ENCODE measurements at places on chromosomes 6 and 20.
A peak's percentile ranks its signal among the peaks of the same experiment; 100 is the strongest.

GRCh38 chr6:139355777-139356445, 18.5 kb downstream of the CITED2 start:
- DNase-seq, result no peak

DNA sequence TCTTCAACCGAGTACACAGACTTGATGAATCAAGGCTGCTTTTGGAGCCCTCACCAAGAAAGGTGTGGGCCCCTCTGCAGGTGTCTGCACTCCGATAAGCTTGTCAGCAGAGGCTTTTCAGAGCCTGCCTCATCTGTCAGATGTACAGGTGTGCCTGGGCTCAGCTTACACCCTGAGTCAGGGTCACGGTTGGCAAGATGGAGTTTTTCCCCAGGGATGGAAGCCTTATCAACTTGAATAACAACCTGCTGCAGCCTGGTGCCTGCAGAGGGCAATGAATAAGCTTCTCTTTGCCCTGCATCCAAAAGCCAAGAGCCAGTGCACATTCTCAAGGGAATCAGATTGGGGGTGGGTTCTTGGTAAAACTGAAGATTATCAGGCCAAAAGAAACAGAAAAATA, 427.1 kb downstream of the CD83 start:
- DNase-seq, result peak; percentile 25

GRCh38 chr6:1310628-1311399, 1.1 kb upstream of the FOXQ1 start:
- peak; percentile 87 for DNase-seq

GRCh38 chr6:77143659-77144447, 319.4 kb downstream of the HTR1B start:
- no peak for DNase-seq

- DNase-seq, result no peak
Measured at GRCh38 chr6:139361211-139361610, 13.2 kb downstream of the CITED2 start.

GRCh38 chr6:16414205-16414604, 175.8 kb downstream of the GMPR start:
- DNase-seq, result no peak

- DNase-seq, result no peak
Measured at GRCh38 chr6:163772701-163773100, 358.2 kb downstream of the QKI start.

GRCh38 chr6:26342106-26343004, 22.6 kb upstream of the BTN3A2 start:
- DNase-seq, result no peak

GRCh38 chr6:138529478-138529877, 30.2 kb upstream of the NHSL1 start:
- no peak for DNase-seq

GRCh38 chr6:111129013-111129412, 41.7 kb downstream of the SLC16A10 start:
- peak; percentile 65 for DNase-seq

- DNase-seq, result no peak
Measured at GRCh38 chr6:114764866-114765265, 422.0 kb upstream of the HS3ST5 start.

- DNase-seq, result peak; percentile 84
Measured at GRCh38 chr20:63536997-63537524, at the start of gene PTK6. Gene PTK6 (minus strand): TSS chr20:63537376. CDS start chr20:63537314, 62 bp downstream.

GRCh38 chr20:53292347-53292746, 301.3 kb downstream of the ZNF217 start:
- DNase-seq, result no peak

- peak; percentile 57 for DNase-seq
Measured at GRCh38 chr20:58179432-58180099, 48.9 kb downstream of the ANKRD60 start.

DNA sequence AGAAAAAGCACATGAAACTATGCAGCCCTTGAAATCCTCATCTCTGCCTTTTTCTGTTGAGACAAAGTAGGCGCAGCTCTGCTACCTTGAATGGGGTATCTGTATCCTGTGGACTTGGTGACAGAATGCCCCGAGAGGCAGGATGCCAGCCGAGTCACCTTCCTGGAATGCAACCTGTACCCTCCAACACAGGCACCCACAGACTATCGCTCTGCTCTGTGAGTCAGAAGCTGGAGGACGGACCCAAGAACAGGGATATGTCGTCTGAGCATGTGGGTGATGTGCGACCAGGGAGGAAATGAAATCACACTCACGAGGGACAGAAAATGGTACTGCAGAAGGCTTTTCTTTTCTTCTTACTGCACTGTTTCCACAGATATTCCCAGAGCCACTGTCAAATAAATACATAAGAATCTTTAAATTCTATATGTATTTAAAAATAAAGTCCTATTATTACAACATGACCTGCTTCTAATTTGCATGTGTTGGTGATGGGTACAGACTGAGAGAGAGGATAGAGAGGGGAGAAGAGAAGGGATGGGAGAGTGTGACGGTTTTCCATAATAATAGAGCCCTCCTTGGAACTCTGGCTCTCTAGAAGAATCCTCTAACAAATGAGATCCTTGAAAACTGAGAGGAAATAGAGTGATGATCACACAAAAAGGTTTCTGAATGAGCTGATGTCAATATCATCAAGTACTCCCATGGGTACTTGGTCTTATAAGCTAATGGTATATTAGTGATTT, 308.1 kb downstream of the FOXC1 start:
- no peak for DNase-seq

DNA sequence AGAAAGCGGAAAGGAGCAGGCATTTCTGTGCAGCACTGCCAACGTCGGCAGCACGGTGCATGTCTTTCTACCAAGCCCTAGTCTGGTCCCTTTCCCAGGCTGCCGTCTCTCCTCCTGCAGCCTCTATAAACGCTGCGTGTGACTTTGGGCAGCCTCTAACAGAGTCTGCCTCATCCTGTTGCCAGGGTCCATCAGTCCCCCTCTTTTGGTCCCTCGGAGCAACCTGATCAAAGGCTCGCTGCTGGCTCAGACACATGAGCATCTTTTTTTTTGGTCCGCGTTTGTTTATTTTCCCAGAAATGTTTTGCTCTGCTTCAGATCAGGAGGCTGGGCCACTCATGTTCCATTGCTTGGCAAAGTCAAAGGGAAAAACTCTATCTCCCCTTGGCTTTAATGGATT, 166.8 kb upstream of the CST7 start:
- no peak for DNase-seq

DNA sequence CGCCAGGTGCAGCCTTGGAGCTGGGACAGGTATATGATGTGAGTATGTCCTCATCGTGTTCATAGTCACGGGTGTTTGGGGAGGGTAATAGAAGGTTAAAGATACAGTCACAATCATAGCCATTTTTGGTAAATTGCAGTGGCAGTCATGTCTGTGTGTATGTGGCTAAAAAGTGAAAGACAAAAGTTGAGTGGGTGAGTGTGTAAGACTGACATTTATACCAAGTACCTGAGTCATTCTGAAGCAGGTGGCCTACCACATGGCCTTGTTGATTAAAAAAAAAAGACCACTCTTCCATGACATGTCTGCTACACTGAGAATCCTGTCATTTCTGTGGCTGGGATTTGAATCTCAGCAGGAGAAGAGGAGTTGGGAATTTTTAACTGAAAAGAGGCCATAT, 181.9 kb downstream of the SCP2D1 start:
- no peak for DNase-seq

DNA sequence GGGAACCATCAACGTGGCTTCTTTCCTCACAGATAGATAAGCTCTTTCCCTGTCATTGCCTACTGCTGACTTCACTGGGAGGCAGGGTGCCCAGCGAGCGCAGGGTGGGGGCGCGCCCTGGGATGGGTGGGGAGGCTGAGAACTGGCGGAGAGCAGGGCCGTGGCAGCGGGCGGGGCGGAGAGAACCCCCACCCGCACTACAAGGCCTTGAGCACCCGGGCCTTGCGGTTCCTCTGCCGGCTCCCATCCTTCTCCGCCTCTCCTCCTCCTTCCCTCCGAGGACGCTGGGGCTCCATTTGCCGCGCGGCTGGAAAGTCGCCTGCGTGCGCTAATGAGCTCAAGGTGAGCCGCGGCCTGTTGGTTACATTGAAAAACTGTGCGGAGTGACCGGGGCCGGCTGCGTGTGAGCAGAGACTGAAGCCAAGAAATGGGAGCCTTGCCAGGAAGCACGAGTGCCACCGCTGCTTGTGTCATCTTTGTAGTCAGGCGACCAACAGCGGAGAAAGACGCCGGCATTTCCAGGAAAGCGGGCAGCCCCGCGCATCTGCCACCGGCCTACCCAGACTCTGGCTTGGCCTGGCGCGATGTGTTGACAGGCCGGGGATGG, 963.5 kb upstream of the SLC35B3 start:
- no peak for DNase-seq

- DNase-seq, result peak; percentile 81
Measured at GRCh38 chr6:106339334-106340029, 13.9 kb upstream of the ATG5 start.

GRCh38 chr6:34018961-34019606, 126.8 kb downstream of the GRM4 start:
- no peak for DNase-seq

GRCh38 chr20:32456869-32457478, 98.8 kb downstream of the ASXL1 start:
- DNase-seq, result peak; percentile 49

- DNase-seq, result no peak
Measured at GRCh38 chr20:48892049-48892470, 29.5 kb upstream of the ARFGEF2 start.

All from stomach (tissue), 19 donors.